ENCODE measurements at places on chromosomes 7 and 10.
A peak's percentile ranks its signal among the peaks of the same experiment; 100 is the strongest.

DNA sequence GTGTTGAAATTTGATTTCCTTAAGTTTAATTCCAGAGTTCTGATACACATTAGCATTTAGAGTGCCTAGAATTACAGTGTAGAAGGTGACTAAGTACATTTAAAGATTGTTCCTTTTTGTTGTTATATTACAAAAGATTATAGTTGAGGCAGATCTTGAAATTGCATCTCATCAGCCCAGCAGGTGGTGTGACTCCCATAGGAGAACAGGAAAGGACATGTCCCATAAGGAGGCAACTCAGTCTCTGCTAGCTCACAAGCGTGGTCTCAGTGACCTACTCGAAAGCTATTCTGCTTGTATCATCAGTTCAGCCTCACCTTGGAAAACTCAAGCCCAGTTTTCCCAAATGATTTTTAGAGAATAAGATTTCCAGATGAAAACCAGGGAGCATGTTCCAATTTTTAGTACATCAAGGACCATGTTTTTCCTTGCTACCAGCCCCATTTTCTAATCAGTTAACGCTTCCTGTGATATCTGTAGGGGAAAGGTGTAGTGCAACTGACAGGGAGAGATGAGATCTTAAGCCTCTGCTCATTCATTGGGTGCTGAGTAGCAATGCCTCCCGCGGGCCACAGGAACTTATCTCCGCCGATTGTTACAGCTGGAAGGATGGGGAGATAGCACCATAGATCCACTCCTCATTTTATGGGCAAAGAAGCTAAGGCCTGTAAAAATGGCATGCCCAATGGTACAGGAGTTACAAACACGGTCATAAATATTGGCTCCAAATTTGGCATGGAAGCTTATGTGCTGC, 1.1 kb upstream of the GNAI1 start:
- DNase-seq = no peak

DNA sequence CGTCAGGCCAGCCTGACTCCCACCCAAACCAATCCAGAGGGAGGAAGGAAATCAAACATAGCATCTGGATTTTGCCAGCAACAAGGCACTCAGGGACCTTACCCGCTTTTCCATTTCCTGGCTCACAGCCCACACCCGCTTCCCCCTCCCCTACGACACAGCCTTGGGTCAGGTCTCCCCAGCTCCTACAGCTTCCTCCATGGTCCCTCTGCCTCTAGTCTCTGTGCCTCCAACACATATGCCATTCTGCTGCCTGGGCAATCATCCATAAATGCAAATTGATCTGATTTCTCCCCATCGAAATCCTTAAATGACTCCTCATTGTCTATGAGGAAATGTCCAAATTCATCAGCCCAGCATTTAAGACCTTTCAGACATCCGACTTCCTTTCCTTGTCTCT, 53.2 kb upstream of the CUX1 start:
- DNase-seq = no peak

GRCh38 chr7:105877736-105878135, 1.3 kb upstream of the ATXN7L1 start:
- DNase-seq = no peak

DNA sequence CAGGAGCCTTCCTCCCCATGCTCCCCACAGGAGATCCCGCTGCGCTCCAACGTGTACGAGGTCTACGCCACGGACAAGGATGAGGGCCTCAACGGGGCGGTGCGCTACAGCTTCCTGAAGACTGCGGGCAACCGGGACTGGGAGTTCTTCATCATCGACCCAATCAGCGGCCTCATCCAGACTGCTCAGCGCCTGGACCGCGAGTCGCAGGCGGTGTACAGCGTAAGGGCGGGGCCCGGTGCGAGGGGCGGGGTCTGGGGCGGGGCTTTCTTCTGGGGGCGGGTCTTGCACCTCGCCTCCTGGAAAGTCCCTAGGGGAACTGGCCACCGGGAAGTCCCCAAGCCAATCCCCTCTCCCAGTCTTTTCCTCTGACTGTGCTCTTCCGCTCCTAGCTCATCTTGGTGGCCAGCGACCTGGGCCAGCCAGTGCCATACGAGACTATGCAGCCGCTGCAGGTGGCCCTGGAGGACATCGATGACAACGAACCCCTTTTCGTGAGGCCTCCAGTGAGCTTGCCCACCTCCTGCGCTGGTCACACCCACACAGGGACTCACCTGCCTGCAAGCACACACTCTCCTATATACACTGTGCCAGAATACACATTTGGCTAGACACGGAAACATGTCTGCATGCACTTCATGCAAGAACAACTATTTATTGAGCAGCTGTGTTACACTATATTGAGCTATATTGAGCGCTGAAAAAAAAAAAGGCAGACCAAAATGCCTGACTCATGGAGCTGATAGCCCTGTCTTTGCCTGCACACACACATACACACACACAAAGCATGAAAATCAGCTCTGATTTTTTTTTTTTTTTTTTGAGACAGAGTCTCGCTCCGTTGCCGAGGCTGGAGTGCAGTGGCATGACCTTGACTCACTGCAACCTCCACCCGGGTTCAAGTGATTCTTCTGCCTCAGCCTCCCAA, 32.7 kb upstream of the VSIR start:
- DNase-seq = no peak

DNA sequence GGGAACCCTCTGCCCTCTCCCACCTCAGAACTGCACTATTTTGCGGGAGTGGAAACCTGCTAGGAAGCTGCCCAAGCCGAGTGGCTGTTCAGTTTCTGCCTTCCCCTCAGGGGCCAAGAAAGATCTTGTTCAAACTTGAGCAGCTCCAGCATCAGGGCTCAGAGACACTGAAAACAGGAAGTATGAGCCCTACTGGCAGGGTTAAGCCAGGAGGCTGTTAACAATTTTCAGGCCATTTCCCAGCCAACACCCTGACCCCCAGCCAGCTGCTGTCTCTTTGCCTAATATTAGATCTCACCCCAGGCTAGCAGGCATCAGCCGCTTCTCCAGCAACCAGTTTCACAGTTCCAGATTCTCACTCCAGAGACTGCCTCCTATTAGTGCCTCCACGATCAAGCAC, 9.2 kb downstream of the PLAU start:
- DNase-seq = no peak

GRCh38 chr7:11784769-11785536, 47.0 kb downstream of the THSD7A start:
- no peak for DNase-seq

GRCh38 chr10:78560341-78560688, 508.5 kb upstream of the ZMIZ1 start:
- DNase-seq = no peak

DNA sequence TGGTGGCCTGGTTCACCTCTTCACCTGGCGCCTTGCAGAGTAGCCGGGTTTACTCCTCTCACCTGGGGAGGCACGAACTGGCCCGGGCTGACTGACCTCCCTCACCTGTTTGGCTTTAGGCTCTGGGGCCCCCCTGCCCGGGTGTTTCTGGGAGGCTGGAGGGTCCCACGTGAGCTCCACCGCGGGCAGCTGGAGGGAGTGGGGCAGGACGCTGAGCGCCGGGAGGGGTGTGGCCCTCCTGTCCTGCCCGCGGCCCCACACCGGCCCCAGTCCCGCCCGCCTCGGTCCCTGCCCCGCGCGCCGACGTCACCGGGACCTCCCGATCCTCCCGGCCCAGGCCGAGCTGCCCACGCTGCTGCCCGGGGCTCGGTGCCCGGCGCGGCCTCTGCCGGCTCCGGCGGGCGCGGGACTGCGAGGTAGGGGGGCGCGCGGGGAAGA, at the start of gene AMZ1:
AMZ1 (plus strand) TSS at position 322 of the 438 bp plus-strand sequence. CDS start 12,250 bp downstream, outside the sequence.
- no peak for DNase-seq

DNA sequence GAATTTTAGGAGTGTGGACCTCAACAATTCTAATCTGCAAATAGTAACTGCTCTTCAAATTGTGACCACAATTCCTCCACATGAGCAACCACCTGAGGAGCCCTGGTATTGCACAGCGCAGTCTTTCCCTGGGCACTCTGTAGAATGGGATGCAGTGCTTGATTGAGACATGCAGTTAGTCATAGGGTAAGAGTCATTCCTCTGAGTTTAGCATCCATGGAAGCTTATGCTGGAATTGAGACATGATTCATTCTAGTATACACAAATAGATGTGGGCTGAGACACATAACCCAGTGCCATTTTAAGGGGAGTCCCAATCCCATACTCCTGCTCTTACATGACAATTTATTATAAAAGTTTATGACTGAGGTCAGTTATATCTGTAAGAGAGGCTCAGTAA, 582.3 kb upstream of the CNTNAP2 start:
- DNase-seq = no peak

DNA sequence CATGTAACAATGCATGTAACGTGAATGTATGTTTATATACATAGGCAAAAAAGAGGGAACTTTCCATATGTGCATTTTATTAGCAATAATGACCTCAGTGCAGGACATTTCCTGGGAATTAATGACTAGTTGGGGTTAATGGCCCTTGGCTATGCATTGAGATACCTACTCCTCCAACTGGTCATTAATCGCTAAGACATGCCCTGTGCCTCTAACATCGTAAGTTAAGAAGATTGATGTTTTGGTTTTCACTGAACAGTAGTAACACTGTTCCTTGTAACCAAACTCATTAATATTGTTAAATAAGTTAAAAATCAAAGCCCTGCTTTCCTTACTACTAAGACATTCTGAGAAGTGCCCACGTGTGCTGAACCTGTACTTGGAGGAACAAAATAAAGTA, 61.7 kb downstream of the SEMA3D start:
- DNase-seq = no peak

- DNase-seq = no peak
Measured at GRCh38 chr7:39355664-39356063, 210.5 kb upstream of the YAE1 start.

- DNase-seq = no peak
Measured at GRCh38 chr7:84455788-84456187, 261.2 kb upstream of the SEMA3A start.

DNA sequence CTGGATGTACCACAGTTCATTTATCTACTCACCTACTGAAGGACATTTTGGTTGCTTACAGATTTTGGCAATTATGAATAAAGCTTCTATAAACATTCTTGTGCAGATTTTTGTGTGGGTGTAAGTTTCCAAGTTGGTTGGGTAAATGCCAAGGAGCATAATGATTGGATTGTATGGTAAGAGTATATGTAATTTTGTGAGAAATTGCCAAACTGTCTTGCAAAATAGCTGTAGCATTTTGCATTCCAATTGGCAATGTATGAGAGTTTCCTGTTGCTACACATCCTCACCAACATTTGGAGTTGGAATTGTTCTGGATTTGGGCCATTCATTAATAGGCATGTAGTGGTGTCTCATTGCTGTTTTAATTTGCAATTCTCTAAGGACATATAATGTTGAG, 33.9 kb upstream of the HYAL4 start:
- DNase-seq = no peak

GRCh38 chr7:113649556-113649955, 269.3 kb downstream of the PPP1R3A start:
- no peak for DNase-seq

DNA sequence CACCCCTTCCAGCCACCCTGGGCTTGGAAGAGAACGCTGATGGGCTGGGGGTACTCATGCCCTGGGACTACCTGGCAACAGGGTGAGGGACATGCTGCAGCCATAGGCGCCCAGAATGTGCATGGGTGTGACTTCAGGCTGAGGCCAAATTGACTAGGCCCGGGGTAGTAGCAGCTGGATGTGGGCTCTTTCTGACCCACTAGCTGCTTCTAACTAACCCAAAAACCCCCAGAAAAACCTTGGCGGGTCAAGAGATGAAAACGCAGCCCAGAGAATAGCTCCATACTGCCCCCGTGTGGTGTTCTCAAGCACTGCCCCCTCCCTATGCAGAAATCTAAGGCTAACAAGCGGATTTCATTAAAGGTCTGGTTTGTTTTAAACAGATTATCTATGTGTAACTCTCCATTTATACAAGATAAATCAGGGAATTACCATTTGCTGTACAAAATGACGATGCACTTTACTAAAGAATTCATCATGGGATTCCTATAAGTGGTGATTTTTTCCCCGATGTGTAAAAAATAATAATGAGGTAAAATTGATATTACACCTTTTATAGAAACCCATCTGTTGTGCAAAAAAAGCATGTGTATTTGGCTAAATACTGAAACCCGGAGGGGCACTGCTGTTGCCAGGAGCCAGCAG, 4.2 kb downstream of the SMARCD3 start:
- peak; percentile 83 for DNase-seq
